ENCODE measurements at places on chromosomes 6 and 20.

DNA sequence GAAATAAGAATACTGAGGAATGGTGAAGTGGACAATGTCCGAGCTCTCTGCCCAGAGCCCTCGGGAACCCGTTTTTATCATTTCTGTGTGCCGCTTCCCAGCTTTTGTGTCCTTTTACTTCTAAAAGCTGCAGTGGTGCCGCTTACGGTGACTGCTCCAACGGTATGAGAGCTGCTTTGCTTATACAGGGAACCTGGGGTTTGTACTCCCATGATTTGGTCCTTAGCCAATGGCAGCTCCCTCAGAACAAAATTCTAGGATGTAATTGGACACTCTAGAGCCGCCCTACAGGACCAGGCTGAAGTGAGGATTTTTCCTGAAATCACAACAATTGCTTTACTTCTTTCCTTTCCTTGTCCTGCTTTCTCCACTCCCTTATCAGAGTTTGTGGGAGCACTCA, 24.2 kb upstream of the PCSK2 start:
- no peak for ATAC-seq

- no peak for ATAC-seq
Observed at GRCh38 chr6:90278129-90278528, 18.5 kb downstream of the BACH2 start.

GRCh38 chr6:119067091-119067490, 11.4 kb downstream of the FAM184A start:
- ATAC-seq = no peak

DNA sequence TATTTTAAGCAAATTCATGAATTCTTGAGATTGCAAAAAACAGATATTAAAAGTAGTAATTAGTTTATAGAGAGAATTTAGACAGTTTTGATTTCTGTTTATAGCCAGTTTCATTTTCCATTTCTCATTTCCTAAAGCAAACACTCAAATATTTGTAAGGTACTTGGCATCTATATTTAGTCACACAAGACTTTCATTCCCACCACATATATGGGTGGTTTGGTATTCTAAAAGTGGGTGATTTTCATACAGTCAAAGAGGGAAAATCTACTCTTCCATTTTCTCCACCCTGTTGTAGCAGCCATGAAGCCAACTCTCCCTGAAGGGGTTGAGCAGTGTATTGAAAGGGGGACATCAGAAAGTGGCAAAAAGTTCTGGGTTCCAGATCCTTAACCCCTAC, 181.1 kb upstream of the SUPT3H start:
- ATAC-seq = peak; percentile 65

- ATAC-seq = no peak
Observed at GRCh38 chr6:111061508-111061907, 25.8 kb upstream of the SLC16A10 start.

DNA sequence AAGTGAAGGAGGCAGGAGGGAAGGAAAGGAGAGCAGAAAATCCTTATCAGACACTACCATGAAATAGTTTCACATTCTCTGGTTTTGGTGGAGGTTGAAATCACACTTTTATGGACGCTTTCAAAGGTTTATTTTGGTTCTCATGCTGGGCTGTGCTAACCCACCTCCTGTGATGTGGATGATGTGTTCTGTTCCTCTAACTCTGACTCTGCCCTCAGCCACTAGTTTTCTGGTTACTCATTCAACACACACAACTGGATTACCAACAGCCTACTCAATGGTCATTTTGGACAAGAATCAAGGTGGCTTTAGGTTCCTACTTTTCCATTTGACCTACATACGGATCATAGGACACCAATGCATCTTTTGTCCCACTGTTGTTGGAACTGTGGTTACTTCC, 522.1 kb upstream of the BTBD3 start:
- no peak for ATAC-seq

GRCh38 chr20:17500826-17501225, 30.4 kb downstream of the BFSP1 start:
- no peak for ATAC-seq

DNA sequence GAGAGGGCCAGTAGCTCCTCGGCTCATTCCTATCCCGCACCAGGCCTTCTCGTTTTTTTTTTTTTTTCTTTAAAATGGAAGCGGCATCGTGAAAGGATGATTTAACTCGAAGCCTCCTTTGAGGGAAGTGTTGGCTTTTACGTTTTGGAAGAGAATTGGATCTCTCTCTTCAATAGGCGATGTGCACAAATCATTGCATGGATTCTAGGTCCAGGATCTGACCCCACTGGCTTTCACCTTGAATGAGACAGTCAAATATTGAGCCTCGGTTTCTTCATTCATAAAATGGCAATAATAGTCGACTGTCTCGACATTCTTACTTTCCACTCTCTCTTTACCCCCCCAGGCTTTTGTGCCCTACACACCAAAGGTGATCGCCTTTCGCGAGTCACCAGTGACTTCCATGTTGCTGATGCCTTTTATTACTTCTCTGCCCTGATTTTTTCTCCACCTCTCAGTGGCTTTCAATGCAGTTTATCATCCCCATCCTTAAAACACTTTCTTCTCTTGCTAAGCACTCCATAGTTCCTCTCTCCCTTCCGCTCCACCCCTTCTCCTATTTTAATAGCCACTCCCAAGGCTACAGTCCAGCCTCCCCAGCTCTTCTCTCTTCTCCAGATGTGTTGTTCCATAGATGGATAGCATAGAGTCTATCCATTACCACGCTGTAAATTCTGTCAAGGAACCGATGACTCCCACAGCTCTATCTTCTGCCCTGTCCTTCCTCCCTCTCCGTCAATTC, 473 bp upstream of the DTNBP1 start:
- no peak for ATAC-seq

DNA sequence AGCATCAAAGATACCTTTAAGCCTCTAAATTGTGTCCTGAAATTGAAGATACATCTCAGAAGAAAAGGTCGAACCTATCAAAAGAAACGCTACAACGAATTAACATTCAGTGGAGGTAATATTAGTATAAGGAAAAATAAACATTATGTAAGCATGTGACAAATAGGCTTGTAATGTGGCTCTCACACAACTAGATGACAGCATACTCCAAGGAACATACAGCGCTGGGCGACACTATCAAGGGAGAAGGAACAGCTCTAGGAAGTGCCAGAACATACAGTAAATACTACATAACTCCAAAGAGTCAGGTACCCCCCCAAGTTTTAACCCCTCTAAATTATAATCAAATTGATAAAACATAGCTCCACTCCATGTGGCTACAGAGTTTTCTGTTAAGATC, 103.5 kb downstream of the LAMP5 start:
- no peak for ATAC-seq

DNA sequence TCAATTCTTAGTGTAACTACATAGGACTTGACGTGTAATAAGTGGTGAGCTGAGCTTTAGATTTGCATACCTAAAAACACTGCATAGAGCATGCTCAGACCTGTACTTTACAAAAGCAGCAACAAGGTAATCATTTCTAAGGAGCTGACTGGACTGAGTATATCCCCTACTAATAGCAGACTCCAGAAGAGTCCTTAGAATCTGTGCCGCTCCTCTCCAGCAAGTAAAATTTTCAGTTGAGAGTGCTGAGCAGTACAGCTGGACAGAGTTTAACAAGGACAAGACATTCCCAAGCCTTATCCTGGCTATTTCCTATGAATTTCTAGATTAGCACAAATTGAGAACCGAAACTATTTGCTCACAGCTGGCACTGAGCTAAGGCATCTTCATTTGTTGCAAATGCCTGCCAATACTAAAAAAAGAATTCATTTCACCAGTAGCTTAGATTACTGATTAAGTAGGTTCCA, 26.1 kb upstream of the KLHL31 start:
- no peak for ATAC-seq

DNA sequence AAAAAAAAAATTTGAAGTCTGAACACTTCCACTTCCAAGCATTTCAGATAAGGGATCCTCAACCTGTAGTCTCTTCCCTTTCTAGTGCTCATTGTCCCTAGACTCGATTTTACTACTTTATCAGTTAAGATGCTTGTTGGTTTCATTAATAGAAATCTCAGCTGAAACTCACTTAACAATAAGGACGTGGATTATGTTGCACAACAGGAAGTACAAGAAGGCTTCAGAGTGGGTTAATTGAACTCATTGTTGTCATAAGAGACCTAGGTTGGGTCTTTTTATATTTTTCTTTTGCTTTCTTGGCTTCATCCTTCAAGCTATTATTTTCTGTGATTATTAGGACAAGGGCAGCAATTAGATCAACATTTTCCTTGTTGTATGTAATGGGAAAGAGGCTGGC, 175.2 kb downstream of the CDKAL1 start:
- ATAC-seq = no peak

DNA sequence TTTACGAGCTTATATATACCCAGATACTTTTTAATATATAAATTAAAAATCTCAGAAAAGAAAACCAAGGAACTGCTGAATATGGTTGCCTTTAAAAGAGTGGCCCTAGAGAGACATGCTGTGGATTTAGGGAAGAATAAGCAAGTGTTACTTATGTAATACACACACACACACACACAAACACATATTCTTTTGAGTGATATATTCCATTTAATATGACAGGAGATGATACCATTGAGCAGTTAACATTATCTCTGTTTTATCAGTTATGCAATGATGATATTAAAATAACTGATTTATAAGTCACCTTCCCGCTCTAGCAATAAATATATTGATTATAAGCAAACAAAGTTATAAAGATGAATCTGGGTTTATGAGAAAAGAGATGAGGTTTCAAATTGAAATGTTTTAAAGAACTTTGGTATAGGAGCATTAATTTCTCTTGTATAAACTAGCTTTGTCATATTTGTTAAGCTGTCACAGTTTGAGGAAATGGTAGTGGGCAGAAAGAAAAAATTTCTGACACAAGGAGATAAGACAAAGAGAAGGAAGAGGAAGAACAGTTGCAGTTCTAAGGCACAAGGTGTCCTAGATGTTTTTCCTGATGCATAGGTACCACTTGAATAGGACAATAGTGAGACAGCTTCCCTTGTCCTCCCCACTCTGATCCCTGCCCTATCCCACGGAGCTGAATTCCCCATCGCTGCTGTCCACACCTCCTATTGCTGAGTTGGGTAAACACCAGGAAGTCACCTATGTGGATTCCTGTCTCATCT, 26.4 kb downstream of the GPX5 start:
- ATAC-seq = no peak

DNA sequence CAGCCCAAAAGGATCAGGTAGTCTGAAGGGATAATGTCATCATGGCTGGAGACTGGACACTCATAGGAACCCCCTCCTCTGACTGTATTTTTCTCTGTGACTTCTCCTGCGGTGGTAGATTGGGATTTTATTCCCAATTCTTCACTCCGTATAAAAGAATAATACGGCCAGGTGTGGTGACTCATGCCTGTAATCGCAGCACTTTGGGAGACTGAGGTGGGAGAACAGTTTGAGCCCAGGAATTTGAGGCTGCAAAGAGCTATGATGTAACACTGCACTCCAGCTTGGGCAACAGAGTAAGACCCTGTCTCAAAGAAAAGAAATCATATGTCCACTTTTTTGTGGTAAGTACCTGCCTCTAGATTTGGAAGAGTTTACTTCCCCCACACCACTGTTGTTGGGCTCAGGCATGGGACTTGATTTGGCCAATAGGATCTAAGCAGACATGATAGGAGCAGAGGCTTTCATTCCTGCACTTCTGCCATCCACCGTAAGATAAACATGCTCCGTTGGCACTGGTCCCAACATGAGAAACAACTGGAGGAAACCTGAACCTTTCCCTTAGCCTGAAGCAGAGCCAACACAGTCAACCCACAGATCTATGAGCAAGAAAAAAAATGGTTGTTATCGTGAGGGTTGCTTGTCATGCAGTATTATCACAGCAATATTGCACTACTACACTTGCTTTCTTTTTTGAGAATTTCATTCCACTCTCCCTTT, 82.0 kb downstream of the JPH2 start:
- ATAC-seq = no peak

DNA sequence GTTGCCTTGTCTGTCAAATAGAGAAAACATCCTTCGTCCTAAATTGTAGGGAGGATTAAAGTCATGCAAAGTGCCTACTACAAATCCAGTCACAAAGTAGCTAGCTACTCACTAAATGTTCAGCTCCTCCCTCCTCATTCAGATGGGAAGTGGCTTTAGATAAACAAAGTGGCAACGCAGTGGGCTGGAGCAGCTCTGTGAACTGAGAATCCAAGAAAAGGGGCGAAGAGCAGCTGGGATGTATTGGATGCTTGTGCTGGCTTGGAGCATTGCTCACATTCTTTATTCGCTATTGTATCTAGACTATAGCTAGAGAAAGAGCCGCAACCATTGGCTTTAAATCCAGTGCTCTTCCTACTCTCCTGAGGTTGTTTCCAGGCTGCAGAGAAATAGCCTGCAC, 10.3 kb downstream of the MOG start:
- ATAC-seq = no peak

DNA sequence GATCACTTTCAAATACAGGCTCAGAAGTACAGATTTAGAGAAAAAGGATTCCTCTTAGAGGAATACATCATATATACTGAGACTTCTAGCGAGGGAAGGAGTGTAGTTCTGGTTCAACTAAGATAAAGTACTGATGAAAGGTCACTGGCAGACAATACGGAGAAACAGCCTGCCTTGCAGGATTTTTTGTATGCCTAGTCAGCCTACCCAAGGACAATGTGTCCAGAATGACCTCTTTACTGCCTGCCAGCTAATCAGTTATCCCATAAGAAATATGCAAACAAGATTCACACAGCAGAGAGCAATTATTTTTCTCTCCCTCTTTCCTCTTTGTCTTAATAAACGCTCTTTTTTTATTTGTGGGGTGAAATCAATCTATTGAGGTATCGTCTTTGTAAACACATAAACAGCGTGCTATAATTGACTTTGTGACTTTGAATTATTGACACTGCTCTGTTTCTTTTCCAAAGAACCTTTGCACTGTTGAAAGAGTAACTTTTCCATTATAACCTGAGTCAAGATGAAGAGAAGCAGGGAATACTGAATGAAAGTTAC, 1.4 kb upstream of the TSPYL4 start:
- no peak for ATAC-seq

DNA sequence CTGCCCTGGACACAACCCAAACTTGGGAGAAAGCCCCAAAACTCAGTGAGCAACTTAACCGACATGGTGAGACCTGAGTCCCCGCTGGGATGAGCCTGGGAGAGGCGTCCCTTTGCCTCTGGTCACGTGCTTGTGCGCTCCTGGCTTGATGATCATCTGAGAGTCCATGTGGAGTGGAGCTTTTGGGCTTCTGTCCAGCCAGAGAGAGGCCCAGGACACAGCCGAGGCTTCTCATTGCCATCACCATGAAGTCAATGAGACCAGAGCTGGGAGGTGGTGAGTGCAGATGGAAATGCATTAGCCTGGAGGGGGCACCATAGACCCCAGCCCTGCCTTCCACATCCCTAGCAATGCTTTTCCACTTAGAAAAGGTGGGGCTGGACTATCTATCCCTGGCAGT, 250.0 kb downstream of the SLC24A3 start:
- no peak for ATAC-seq

DNA sequence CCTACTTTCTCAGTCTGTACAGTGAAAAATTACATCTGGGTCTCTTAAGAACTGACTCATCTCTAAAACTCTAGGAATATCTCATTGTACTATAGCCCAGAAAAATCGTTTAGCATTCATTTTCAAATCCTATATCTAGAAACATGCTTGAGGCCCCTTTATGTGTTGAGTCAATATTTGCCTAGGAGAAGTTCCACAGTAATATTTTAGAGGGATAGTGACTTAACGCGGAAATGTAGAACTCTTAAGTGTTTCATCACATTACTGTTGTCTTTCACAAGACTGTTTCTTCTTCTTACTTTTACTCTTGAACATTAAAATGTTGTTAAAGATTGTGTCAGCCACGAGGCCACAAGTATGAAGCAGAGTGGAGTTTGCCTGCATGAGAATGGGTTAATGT, 23.0 kb upstream of the MYLIP start:
- no peak for ATAC-seq

- ATAC-seq = peak; percentile 59
Observed at GRCh38 chr20:4844751-4845465, 123.2 kb downstream of the PRND start.
